ENCODE measurements at places on chromosomes 2 and 18. TPM values are rescaled to one million over a fixed set of nuclear protein-coding genes. Genes with fewer than 3 reads are reported as not detected.

Gene AMER3
- not detected for total RNA-seq

Gene IGFBP2
- 587 TPM for total RNA-seq

Gene LYG1
- total RNA-seq, result 0.32 TPM

Gene PROKR1
- not detected for total RNA-seq

Gene LYPD1
- total RNA-seq, result under 0.01 TPM

Gene GPR17
- total RNA-seq, result not detected

Gene ONECUT2
- under 0.01 TPM for total RNA-seq

Gene CNDP1
- not detected for total RNA-seq

Gene DQX1
- total RNA-seq, result not detected

Gene IL36B
- total RNA-seq, result not detected

Gene KRTCAP3
- total RNA-seq, result 0.32 TPM

Gene ZBTB7C
- total RNA-seq, result not detected

Gene PTPRN
- total RNA-seq, result 0.36 TPM

Gene STARD6
- not detected for total RNA-seq

Gene GALNT3
- 3.4 TPM for total RNA-seq

Gene SP110
- 19.1 TPM for total RNA-seq

Gene TCF7L1
- total RNA-seq, result 5.1 TPM

Gene POTEE
- not detected for total RNA-seq

Gene MRO
- total RNA-seq, result 0.73 TPM

Gene TNS1
- 96.4 TPM for total RNA-seq

Gene MAB21L4
- total RNA-seq, result not detected

Gene TYMS
- total RNA-seq, result 3.6 TPM

Gene RPRM
- not detected for total RNA-seq

Gene POTEI
- not detected for total RNA-seq

Gene SLC30A3
- not detected for total RNA-seq

Gene MARCHF4
- 2.3 TPM for total RNA-seq

Gene TTN
- under 0.01 TPM for total RNA-seq

Gene DES
- 1.9 TPM for total RNA-seq

Gene FBXO36
- total RNA-seq, result 4.7 TPM

Gene CHRNG
- not detected for total RNA-seq

Gene ANKRD12
- 66.5 TPM for total RNA-seq

Gene FAM136A
- total RNA-seq, result 20.4 TPM
